Kidney (tissue), 22 donors: ENCODE measurements at places on chromosomes 5 and 9. TPM values are rescaled to one million over a fixed set of nuclear protein-coding genes. Genes with fewer than 3 reads are reported as not detected.
A peak's percentile ranks its signal among the peaks of the same experiment; 100 is the strongest.

DNA sequence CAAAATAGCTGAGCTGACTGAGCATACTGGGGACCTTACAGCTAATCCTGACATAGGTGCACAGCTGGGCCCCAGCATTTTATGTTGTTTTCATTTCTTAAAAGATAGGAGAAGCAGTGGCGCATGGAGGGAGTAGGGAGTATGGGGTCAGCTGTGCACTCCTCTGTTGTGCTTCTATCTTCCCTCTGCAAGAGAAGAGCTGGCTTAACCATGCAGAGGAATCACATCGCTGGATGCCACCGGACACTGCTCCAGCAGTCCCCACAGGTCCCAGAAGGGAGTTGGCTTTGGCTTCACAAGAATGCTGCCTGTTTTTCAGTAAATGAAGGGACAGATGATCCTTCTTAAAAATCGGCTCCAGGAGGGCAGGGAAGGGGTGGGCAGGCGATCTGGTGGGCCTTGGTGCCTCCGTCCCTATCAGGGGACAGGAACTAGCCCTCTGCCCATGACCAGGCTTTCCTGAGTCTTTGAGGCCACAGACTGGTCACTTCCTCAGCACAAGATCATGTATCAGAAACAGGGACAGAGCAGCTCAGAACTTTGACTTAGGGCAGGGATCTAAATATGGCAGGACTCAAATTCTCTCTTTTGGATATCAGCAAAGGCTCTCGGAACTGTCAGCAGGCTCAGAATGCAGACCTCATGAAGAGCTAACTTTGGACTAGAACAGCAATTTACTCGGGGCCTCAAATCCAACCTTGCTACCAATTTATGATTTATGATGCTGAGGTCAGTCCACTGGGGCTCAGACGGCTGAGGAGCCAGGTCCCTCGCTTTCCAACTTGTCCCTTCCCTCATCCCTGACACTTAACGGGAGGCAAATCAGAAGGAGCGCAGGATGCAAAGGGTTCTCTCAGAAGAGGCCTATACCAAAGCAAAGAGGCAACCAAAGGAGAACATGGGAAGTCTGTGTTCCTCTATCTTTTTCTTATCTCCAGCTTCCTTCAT lies 47.2 kb downstream of the MARCHF3 start:
- DNase-seq, result peak; percentile 46

EPB41L4B gene
- total RNA-seq, result 6.5 TPM

DTWD2 gene
- 12.4 TPM for total RNA-seq

COMMD10 gene
- total RNA-seq, result 41.1 TPM

DNA sequence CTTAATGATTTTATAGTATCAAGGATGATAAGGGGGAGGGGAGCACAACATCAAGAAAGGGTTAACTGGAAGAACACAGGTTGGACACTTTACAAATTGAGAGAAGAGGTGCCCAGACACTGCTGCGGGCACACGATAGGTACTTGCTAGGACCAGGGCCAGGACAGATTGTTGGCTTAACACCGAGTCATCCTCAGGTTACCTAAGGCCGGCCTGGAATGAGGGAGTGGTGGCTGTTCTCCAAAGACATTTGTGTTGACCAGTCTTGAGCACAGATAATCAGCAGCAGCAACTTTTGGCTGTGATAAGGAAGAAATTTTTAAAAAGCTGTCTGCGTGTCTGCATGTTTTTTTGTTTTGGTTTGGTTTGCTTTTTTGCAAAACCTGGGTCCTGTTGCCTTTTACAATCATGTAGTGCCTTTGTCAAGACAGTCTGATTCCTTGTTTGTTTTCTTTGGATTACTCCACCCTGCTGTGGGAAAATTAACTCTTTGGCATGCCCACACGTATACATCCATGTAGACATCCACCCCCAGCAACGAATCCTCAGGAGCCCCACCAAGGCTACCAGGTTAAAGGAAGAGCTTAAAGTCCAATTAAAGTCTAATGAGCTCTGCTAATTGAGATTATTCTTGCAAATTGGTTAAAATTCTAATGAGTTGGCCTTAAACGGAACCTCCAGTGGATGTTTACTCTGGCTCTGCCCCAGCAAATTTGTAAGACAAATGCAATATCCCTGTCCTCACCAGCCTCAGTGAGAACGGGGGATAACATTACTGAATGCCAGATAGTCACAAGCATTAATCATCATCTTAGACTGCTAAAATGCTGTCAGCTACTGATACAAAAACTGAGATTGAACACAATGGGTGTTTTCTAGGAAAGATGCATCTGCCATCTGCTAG lies 382.3 kb downstream of the ACTL7B start:
- DNase-seq, result no peak

ARL14EPL gene
- total RNA-seq, result not detected

DNA sequence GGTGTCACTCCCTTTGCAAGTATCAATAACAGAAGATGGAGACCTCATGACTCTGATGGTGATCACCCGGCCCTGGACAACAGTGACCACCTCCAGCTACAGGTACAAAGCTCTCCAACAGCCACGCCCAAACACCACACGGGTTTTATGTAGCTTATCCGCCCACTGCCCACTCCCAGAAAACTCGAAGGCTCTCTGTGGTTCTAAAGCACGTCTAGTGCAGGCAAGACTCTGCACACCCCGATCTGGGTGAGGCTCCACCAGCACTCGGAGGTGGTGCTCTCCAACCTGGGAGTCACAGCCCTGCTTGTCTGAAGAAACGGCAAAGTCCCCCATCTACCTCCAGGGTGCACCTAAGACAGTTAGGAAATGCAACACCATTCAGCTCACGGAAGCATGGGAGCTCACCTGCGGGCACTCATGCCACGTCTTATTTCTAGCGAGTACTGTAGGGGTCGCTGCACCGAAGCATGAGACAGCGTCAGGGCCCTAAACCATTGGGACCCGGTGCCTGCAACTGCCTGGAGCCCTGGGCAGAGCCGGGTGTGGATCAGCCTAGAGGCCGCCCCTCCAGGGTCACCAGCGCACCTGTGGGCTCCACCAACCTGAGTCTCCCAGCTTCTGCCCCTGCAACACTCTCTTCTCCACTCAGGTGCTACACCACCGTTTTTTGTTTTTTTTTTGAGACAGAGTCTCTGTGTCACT lies 58.1 kb upstream of the ZNF354A start:
- peak; percentile 30 for DNase-seq

DNA sequence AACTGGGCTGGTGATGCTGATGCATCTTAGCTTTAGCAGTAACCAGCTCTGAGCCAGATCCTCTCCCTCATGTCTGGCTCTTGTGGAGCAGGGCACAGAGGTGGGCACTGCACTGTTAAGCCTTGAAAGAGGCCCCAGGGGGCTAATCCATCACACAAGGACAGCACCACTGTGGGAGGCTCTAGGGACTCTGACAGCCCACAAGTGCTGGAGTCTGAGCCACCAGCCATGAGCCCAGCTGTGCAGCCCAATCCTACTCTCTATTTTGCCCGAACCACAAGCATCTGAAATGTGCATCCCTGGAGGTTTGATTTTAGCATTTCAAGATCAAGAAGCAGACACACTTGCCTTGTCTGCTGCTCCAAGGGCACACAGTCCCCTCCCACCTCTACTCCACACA lies 407.1 kb upstream of the TRPC7 start:
- DNase-seq, result no peak

DNA sequence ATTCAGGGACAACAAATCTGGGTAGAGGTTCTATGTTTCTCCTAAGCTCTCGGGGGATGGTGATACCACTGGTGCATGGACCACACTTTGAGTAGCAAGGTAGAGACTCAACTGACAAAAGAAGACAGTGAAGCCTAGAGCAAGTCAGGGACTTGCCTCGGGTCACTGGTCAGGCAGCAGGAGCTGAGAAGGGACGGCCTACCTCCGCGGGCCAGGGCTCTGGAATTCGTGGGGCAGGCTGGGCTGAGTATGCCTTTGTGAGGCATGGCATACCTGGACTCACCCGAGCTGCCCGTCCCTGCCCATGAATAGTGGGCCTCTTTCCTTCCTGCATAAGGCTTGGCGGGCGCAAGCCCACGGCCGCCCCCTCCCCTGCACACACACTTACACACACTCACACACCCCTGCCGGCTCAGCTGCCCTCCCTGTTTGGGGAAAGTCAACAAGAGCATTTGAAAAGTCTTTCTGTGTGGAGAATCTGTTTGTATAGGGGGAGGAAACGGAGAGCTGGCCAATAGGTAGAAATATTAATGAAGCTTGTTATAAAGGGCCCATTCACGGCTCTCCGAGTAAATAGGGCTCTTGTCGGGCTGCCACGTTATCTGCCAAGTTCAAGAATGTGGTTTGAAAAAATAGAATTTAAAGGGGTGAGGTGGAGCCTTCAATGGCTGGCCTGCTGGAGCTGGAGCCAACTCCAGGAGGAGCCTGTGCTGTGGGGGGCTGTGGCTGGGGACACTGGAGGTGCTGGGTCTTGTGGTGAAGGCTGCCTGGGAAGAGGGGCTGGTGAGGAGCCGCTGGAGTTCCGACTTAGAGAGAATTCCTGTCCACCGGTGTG lies 19.1 kb upstream of the KIF12 start:
- peak; percentile 72 for DNase-seq

PPP3R2 gene
- not detected for total RNA-seq

- DNase-seq, result no peak
Measured at GRCh38 chr5:171371326-171371725, 16.3 kb upstream of the NPM1 start.

KLHL3 gene
- 15.0 TPM for total RNA-seq

DNA sequence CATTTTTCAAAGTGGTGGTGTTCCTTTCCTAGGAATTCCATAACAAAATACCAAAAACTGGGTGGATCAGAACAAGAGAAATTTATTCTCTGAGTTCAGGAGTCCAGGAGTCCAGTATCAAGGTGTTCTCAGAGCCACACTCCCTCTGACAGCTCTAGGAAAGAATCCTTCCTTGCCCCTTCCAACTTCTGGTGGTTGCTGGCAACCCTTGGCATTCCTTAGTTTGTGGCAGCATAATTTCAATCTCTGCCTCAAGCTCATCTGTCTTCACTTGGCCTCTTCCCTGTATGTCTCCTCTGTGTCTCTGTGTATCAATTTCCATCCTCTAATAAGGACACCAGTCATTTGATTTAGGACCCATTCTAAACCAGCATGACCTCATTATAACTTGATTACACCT lies 243.7 kb downstream of the MPDZ start:
- no peak for DNase-seq

PITX1 gene
- total RNA-seq, result not detected

GRCh38 chr9:31674264-31674663 lies 710.2 kb upstream of the ACO1 start:
- DNase-seq, result no peak

DNA sequence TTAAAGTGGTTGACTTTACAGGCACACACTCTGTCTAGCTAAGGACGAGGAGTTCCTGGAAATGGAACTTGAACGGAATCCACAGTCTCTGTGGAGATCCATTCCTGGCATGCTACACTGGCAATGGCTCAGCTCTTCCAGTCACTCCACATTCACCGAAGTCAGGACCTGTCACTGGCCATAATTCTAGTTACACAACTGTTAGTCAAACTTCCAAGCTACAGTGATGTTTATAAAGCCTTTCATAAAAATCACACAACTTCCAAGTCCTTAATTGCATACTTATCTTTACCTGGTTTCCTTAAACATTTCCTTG lies 15.7 kb downstream of the CDC14B start:
- no peak for DNase-seq

DNA sequence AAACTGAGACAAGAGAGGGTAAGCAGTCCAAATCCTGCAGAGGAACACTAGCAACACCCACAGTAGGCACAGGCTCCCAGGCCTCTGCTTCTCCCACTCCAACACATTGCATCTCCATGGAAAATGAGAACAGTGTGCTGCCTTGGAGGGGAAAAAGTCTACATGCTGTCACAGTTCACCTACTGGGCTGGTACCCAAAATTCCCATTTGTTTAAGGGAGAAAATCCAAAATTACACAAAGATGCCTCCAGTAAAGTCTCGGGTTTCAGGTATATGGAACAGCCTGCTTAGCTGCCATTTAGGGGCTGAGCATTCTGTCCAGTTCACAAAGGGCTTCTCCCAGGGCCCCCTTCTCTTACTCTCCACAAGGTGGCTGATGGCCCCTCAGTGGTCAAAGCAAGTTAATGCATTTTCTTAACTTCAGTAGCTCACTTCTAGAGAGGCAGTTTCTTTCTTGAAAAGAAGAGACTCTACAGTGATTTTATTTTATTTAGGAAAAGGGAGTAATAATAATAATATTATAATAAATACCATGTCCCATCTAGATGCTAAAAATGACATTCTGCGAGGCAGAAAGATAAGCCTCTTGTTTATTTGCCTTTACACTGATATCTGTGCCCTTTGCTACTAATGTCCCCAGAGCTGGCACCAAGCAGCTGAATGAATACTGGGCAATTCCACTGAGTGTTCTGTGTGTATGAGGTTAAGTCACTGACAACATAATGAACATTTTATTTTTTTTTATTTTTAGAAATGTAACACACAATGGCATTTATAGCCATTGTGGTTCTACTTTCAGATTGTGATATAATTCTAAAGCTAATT lies 89.4 kb downstream of the RGS7BP start:
- DNase-seq, result peak; percentile 19

- DNase-seq, result no peak
Measured at GRCh38 chr9:75715360-75715759, 175.1 kb upstream of the PCSK5 start.

- no peak for DNase-seq
Measured at GRCh38 chr9:126952205-126952977, 37.8 kb downstream of the RALGPS1 start.

FREM1 gene
- 8.3 TPM for total RNA-seq

DNA sequence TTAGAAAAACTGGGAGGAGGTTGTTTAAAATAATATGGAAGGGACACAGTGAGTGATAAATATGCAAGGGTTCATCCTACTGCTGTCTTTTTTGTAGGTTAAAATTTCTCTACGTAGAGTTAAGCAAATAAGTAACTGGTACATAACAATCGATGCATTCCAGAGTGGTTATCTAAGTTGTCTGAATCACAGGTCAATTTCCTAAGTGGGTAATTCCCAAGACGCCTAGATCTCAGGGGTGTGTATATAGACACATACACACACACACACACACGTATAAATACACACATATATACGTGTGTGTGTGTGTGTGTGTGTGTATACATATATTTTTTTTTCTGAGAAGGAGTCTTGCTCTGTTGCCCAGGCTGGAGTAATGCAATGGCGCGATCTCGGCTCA lies 22.3 kb downstream of the CAAP1 start:
- no peak for DNase-seq

GPSM1 gene
- total RNA-seq, result 11.6 TPM

CCDC180 gene
- total RNA-seq, result 8.8 TPM

TAF11L6 gene
- not detected for total RNA-seq

C6 gene
- 46.2 TPM for total RNA-seq
